Central memory CD8-positive, alpha-beta T cell (primary cell): ENCODE measurements at places on chromosomes 1 and 21.
A peak's percentile ranks its signal among the peaks of the same experiment; 100 is the strongest.

DNA sequence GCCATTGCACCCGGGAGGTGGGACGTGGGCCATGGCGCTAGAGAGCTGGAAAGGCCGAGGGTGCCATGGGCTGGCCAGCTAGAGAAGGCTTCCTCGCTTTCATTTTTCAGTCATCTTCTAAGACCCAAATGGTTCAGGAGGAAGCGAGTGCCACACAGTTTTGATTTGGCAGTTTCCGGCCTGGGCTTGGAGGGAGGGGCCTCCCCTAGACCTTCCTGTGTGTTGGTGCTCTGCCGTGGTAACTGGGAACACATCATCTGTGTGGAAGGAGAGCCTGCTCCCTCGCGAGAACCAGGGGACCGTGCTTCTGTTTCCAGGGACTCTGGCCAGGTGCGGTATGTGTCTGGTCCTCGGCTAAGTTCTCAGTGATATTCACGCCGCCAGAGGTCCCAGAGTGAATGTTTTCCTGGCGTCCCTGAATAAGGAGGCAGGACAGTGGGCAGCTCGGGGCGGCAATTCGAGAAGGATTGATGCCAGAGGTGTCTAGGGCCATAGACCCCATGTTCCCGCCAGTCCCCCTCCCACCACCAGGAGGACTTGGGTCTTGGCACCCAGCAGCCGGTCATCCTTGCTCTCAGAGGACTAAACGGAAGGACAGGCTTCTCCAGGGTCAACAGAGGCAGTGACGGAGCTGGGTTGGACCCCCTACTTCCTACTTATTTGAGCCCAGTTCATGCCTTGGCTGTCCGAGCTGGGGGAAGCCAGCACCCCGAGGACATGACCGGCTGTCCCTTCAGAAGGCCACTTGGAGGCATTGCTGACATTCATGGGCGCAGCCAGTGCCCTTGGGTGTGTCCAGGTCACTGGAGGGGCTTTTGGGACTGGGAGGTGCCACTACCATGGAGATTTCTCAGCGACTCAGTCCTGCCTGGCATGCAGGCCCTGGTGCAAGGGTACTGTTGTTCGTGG, 2.7 kb upstream of the NPHP4 start:
- H3K36me3 ChIP-seq = peaks cover 17% of the 10 kb centered on the region
- peaks cover 72% of the 10 kb centered on the region for H3K4me1 ChIP-seq
- peak overlapping the region; percentile 88 for H3K4me3 ChIP-seq
- H3K27me3 ChIP-seq = no peaks in the 10 kb centered on the region

GRCh38 chr1:179121159-179121938, 39.5 kb downstream of the TOR3A start:
- H3K27ac ChIP-seq = no peak overlapping the region
- H3K4me1 ChIP-seq = no peaks in the 10 kb centered on the region
- peaks cover 12% of the 10 kb centered on the region for H3K36me3 ChIP-seq

- H3K27me3 ChIP-seq = no peaks in the 10 kb centered on the region
- H3K4me1 ChIP-seq = no peaks in the 10 kb centered on the region
- no peak overlapping the region for H3K4me3 ChIP-seq
- no peak overlapping the region for H3K27ac ChIP-seq
- no peak for DNase-seq
- H3K36me3 ChIP-seq = no peaks in the 10 kb centered on the region
Observed at GRCh38 chr21:16751695-16752474, 761.0 kb upstream of the CXADR start.

- no peak for DNase-seq
- H3K27ac ChIP-seq = no peak overlapping the region
- no peaks in the 10 kb centered on the region for H3K4me1 ChIP-seq
Observed at GRCh38 chr21:26758083-26758880, 86.9 kb downstream of the ADAMTS1 start.

GRCh38 chr1:213110349-213111300, 59.6 kb downstream of the RPS6KC1 start:
- H3K27ac ChIP-seq = peak overlapping the region; percentile 10
- DNase-seq = no peak
- peaks cover 22% of the 10 kb centered on the region for H3K4me1 ChIP-seq
- H3K36me3 ChIP-seq = peaks cover 5% of the 10 kb centered on the region

DNA sequence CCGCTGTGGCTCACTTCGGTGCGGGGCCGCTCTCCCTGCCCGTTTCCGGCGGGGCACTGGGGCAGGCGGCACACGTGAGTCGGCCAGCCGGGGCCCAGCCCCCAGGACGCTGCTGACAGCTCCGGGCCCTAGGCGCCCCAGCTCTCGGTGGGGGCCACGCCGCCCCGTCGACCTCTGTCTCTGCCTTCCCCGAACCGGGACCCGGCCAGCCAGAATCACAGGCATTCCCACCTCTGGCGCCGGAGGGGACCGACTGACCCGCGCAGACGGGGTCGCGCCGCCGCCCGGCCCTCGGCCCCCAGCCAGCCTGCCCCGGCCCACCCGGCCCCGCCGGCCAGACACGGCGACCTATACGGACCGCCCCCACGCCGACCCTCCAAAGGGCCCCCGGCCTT, 755 bp downstream of the SCMH1 start:
- H3K27me3 ChIP-seq = no peaks in the 10 kb centered on the region
- H3K4me3 ChIP-seq = peak overlapping the region; percentile 84
- peaks cover 6% of the 10 kb centered on the region for H3K36me3 ChIP-seq
- peak overlapping the region; percentile 90 for H3K27ac ChIP-seq

GRCh38 chr1:94526152-94526980, 15.2 kb downstream of the F3 start:
- no peak overlapping the region for H3K27ac ChIP-seq
- H3K4me3 ChIP-seq = no peak overlapping the region
- no peaks in the 10 kb centered on the region for H3K36me3 ChIP-seq
- DNase-seq = no peak
- no peaks in the 10 kb centered on the region for H3K27me3 ChIP-seq
- no peaks in the 10 kb centered on the region for H3K4me1 ChIP-seq

DNA sequence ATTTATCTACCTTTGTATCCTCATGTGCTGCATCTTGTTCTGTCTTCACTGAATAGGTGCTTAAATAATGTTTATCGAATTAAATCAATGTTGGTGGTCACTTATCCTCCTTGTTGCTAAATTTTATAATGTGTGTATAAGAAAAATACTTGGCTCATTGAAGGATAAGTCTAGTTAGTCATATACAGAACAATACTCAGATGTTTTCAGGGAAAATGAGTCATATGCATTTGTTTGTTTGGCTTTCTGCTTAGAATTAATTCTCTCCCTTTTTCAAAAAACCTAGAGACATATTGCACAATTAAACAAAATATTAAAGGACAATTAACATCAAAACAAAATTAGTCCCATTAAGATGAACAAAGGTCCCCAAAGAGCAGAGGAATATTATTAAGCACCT, 89.0 kb downstream of the UBE2U start:
- H3K27ac ChIP-seq = no peak overlapping the region
- DNase-seq = no peak
- H3K36me3 ChIP-seq = no peaks in the 10 kb centered on the region
- no peaks in the 10 kb centered on the region for H3K4me1 ChIP-seq
- H3K27me3 ChIP-seq = peaks cover 74% of the 10 kb centered on the region
- no peak overlapping the region for H3K4me3 ChIP-seq

- H3K27ac ChIP-seq = no peak overlapping the region
- no peaks in the 10 kb centered on the region for H3K4me1 ChIP-seq
Observed at GRCh38 chr1:7393136-7393535, 378.0 kb upstream of the VAMP3 start.

GRCh38 chr1:68233202-68233601, 879 bp upstream of the WLS start:
- no peak overlapping the region for H3K4me3 ChIP-seq
- peaks cover 2% of the 10 kb centered on the region for H3K36me3 ChIP-seq
- peaks cover 50% of the 10 kb centered on the region for H3K27me3 ChIP-seq
- no peak for DNase-seq
- no peak overlapping the region for H3K27ac ChIP-seq
- no peaks in the 10 kb centered on the region for H3K4me1 ChIP-seq
